Spinal cord (tissue), 10 donors: ENCODE measurements at places on chromosomes 5 and 9.

- DNase-seq: no peak
Measured at GRCh38 chr5:92980491-92980890, 600.5 kb downstream of the NR2F1-AS1 start.

DNA sequence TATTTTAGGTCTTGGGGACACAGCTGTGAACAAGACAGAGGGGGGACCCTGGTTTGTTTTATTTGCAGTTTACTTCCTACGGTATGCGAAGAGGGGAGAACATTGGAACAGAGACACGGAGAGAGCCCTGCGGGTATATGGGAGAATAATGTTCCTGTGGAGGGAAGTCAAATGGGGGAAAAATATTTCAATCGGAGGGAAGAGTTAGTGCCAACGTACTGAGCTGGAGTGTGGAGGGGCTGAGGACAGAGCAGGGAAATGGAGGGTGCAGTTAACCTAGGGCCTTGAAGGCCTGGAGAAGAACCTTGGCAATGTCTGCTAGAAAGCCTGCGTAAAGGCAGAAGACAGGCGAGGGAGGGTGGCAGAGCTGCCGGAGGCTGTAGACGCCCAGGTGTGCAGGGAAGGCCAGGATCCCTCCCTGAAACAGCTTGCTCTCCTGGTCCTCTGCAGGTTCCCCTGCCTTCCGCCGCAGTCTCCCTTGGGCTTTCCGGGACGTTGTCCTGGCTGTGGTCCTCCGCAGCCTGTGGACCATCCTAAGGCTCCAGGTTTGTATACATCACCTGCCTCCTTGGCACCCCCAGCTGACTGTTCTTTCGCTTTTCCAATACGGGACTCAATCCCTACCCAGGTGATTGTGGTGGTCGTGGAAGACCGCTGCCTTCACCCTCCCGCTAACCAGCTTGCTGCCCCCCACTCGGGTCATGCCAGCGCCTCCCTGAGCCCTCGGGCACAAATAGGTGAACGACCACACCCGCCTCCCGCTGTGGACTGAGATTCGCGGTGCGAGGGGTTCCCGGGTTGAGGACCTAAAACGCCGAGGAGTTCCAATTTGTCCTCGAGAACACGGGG lies 1.9 kb upstream of the RACK1 start:
- DNase-seq: no peak

- DNase-seq: no peak
Measured at GRCh38 chr9:130982636-130983358, 26.2 kb upstream of the LAMC3 start.

- DNase-seq: no peak
Measured at GRCh38 chr9:124954255-124954654, 13.4 kb upstream of the GOLGA1 start.

- DNase-seq: no peak
Measured at GRCh38 chr5:151033217-151033934, 13.0 kb downstream of the GPX3 start.

DNA sequence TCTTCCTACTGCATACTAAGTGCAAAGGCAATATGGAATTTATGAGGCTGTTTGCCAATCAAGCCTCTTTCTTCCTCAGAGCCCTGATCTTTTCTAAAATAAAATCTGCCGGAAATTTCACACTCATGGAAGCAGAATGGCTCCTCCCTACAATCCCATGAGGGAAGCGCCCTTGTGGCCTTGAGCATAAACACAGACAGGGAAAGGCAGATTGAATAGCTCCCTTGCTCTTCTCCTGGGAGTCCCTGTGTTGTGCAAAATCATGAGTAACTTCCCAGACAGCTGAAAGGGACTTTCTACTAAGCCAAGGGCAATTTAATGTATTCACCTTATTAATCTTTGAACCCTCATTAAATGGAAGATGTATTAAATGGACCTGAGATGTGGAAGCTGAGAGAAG lies 226.1 kb upstream of the PIK3R1 start:
- DNase-seq: no peak

GRCh38 chr9:589723-590122 lies 251.8 kb upstream of the DMRT1 start:
- peak; percentile 49 for DNase-seq

DNA sequence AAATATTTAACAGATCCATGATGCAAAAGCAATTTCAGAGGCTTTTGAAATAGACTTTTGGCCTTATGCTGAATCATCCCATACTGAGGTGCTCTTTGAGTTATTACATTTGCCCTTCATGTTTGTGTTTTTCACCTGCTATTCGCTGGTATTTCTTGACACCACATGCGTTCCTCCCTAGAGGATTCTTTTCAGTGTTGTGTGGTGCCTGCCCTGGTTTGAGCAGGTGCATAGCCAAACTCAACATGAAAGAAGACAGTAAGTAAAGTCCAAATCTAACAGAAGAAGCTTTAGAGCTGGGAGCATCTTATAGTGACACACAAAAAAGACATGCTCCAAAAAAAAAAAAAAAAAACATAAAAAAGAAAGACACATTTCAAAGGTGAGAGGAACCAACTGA lies 796.3 kb downstream of the SEMA5A start:
- DNase-seq: no peak

DNA sequence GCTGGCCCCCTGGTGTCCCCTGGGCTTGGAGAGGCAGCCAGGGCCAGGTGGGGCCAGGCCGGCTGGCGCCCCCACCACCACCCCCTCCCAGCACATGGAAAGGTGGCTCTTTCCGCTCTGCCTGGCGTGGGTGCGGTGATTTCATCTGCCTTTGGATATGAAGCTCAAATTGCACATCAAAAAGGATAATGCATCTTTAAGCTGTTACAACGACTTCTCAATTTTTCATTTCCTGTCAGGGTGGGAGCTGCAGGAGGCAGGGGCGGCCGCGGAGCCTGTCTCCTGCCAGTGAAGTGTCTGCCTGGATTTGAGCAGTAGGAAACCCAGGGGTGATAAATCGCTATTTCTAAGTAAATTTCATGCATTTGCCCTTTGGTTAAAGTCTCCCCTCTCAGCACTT lies 169.2 kb upstream of the MVB12B start:
- DNase-seq: no peak

DNA sequence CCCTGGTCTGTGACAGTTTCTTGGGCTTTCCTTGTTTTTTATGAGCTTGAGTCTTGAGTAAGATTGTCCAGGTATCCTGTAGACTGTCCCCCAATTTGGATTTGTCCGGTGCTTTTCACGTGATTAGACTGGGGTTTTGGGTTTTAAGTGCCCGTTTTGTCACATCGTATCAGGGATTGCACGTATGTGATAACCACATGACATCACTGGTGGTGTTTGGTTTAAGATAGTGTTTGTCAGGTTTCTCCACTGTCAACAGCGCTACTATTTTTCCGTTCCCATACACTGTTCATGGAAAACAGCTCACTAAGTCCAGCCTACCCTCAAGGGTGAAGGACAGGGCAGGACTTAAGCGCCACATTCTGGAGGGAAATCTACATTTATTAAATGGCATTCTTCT lies 39.7 kb downstream of the LMNB1 start:
- DNase-seq: no peak

GRCh38 chr9:77370064-77370463 lies 192.7 kb downstream of the VPS13A start:
- no peak for DNase-seq

DNA sequence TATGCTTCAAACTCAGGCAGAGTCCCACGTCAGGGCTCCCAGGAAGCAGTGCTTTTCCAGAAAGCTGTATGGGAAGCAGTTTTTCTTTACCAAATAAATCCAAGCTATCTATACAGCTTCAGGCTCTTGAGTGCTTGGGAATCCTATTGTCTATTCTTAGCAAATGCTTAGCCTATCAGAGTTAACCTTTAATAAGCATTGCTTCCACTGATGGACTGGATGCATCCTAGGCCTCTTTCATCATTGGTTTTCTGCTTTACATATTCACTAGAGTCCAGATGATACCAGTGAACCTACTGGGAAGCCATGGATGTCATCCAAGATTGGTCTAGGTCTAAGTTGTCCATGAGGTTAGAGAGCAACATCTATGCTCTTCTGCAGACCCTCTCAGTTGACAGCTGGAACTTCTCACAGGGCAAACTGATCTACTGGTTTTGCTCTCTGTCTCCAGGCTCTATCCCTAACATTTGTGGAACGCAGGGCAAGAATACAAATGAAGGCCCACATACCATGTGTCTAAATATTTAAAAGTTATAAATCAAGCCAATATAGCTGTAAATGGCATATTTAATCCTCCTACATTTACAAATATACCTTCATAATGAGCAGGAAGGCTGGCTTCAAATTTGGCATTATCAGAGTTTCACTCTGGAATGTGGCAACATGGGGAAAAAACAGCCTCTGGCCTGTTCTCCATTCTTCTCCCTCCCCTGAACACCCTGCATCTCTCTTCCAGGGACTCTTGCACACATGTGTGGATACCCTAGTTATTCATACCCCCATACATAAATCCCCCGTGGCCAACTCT lies 49.8 kb upstream of the PLPP1 start:
- DNase-seq: no peak

DNA sequence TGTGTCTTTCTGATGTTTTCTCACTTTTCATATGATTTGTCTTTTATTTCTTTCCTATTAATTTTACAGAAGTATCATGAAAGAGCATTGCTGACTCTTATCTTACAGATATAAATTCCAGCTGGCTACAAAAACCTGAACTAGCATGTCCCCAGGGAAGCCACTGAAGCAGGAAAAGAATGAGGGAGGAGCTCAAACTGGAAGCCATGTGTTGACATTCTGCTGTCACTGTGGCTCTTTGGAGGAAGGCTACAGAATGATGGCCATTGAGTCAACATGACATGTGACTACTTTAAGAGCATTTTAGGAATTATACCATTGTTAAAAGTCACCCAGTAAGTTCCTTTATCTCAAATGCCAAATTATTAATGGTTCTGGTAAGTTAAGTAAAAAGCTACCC lies 638.3 kb upstream of the DMAC1 start:
- no peak for DNase-seq

DNA sequence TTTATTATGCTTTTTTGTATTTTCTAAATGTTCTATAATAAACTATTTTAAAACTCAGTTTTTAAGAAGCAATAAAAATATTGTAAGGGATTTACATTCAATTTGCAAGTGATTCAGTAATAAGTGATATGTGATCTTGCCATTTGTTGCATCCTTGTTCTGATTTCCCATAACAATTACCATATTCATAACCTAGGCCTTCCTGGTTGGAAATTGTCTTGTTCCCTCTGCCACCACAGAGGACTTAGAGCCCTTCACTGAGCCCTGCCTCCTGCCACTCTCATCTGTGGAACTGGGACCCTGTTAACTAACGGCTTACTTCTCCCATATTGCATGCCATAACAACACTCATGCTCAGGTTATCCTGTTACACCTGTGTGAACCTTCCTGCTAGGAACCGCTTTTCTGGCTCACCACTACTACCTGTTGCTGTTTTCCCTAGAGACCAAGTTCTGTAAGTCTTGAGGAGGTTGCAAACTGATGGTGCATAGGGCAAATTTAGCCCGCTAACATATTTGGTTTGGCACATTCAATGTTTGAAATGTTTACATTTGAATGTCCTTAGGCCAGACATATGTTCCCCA lies 32.9 kb upstream of the DTWD2 start:
- no peak for DNase-seq

DNA sequence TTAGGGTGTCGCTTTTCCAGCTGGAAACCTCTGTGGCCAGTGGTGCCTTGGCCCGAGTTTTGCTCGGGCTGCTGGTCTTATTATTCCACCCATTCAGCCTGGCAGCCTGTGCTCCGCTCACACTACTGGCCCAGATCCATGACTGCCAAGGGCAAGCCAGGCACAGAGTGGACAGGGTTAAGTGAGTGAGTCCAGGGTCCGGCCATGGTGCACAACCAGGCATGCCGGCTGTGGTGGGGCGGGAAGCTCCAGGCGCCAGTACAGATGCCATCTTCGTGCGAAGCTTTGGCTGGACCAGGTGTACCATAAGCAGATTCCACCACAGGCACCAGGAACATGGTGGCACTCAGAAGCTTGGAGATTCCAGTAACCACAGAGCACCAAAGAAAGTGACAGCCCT lies 580.2 kb upstream of the FAM174A start:
- DNase-seq: no peak

- no peak for DNase-seq
Measured at GRCh38 chr9:131698618-131698985, 41.3 kb downstream of the RAPGEF1 start.

DNA sequence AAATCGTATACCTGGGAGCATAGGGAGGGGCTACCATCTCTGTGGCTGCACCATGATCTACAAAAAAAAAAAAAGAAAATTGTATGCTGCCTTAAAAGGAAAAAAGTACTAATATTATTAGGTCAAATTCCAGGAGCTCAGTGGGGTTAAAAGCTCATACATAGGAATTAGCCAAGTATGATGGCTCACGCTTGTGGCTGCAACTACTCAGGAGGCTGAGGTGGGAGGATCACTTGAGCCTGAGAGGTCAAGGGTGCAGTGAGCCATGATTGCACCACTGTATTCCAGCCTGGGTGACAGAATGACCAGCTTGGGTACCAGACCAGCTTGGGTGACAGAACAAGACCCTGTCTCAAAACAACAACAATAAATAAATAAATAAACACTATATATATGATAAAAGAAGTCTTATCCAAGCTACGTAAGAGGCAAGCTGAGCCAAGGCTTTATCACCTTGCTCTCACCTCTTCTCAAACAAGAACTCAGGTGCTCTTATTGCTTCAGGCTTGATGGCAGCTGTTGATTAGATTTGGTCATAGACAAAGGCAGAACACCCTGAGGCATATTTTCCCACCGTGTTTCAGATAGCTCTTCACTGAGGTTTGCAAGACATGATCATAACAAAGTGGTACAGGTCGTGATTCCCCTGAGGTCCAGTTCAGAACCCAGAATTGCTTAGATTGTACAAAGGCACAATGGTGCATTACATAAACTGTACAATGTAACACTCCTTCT lies 3.3 kb upstream of the FBXW11 start:
- no peak for DNase-seq
